ENCODE measurements at places on chromosomes 4 and X. TPM values are rescaled to one million over a fixed set of nuclear protein-coding genes. Genes with fewer than 3 reads are reported as not detected.

Gene TCEANC
- 5.3 TPM for polyA plus RNA-seq

Gene ADH1A
- 0.90 TPM for polyA plus RNA-seq

Gene FAT1
- 70.6 TPM for polyA plus RNA-seq

Gene NCBP2L
- polyA plus RNA-seq, result not detected

Gene SOD3
- polyA plus RNA-seq, result 29.2 TPM

Gene POU4F2
- not detected for polyA plus RNA-seq

Gene BTK
- polyA plus RNA-seq, result 2.9 TPM

Gene CT55
- 0.33 TPM for polyA plus RNA-seq

Gene TREX2
- 0.23 TPM for polyA plus RNA-seq

Gene ADH4
- polyA plus RNA-seq, result 0.29 TPM

- DNase-seq, result no peak
These were observed 65.2 kb upstream of the SLC7A11 start for GRCh38 chr4:138307319-138307718.

DNA sequence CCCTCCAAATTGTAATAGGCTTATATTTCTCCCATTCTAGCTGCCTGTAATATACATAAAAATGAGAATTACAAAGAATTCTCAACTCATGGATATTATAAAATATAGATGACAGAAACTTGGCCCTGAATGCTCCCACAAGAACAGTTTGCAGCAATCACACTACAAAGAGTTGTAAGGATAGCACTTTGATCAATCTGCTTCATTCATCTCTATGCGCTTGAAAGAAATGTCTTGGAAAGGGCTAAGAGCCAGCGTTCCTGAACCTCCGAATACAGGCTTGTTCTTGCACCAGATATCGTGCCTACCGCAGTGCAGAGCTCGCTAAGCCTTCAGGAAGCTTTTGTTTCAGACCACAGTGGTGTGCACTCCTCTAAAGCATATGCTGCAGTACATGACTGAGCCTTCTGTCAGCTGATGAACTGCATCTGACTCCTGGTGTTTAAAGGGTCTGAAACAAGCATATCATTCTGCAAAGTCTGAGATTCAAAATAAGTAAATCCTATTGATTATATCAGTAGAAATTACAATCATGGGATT, 417.6 kb upstream of the ZFP42 start:
- no peak for DNase-seq

DNA sequence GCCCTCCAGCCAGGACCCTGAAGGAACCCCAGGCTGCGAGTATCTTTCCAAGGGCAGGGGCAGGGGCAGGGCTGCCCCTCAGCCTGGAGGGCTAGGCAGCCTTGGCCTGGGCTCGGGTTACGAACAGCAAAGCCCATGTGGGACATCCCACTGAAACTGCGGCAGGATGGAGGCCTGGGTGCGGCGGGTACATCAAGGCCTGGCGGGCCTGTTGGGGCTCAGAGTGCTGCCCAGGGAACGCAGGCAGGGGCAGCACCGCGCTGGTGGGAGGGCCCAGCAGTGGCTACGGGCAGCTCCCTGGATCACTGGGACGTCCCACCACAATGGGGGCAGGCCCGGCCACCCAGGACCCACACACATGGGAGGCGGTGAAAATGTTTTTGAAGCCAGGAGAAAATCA, 10.9 kb downstream of the NAT8L start:
- no peak for DNase-seq

DNA sequence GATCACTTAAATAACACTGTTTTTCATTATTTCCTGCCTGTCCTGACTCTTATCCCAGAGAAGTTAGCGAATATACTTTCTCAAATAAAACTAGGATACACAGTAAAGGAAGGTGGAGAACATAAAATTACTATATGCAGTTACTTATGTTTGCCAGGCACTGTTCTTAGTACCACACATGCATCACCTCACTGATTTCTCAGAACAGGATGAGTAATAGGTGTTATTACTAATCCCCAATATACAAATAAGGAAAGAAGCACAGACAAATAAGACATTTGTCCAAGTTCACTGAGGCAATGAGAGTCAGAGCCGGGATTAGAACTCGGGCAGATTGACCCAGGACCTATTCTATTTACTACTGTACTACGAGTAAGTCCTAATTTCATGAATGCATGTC, 91.7 kb downstream of the CORIN start:
- no peak for DNase-seq

GRCh38 chr4:37839426-37839825, 12.9 kb downstream of the PGM2 start:
- no peak for DNase-seq

- no peak for DNase-seq
These were observed 233.4 kb downstream of the CFAP299 start for GRCh38 chr4:80568891-80569290.

- no peak for DNase-seq
These were observed 4.5 kb upstream of the TNIP3 start for GRCh38 chr4:121168446-121169281.

- no peak for DNase-seq
These were observed 41.9 kb upstream of the PRDM8 start for GRCh38 chr4:80155316-80155982.

DNA sequence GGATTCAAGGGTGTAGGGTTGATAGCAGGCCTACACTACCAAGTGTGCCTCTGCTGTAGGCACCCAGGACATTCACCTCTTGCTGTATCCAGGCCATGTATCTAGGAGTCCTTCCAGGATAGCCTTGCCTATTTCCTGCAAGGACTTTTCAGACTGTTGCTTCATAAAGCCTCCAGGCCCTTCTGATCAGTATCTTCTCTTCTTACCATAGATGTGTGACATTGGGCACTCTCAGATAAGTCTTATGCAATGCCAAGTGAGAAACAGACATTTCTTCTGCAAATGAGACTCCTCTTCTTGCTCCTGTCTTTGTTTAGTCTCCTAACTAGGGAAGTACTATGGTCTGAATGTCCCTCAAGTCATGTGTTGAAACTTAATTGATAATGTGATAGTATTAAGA, 386.8 kb downstream of the ANKRD50 start:
- no peak for DNase-seq

DNA sequence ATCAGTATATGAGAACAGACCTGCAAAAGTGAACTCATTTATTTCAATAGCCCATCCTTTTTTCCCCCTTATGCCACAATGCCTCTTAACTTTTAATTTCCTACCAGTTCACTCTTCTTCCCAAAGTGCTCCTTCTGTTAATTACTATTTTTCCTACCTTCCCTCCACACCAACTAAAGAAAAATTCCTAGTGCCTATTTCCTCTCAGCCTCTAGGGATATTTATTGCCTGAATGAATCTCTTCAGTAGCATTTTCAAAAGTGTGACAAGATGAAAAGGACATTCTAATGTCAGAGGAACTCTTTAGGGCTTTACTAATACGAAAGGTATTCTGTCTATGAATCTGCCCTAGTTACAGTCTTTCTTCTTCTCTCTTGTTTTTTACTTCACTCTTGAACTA, 181.1 kb upstream of the SPRY1 start:
- DNase-seq, result no peak

DNA sequence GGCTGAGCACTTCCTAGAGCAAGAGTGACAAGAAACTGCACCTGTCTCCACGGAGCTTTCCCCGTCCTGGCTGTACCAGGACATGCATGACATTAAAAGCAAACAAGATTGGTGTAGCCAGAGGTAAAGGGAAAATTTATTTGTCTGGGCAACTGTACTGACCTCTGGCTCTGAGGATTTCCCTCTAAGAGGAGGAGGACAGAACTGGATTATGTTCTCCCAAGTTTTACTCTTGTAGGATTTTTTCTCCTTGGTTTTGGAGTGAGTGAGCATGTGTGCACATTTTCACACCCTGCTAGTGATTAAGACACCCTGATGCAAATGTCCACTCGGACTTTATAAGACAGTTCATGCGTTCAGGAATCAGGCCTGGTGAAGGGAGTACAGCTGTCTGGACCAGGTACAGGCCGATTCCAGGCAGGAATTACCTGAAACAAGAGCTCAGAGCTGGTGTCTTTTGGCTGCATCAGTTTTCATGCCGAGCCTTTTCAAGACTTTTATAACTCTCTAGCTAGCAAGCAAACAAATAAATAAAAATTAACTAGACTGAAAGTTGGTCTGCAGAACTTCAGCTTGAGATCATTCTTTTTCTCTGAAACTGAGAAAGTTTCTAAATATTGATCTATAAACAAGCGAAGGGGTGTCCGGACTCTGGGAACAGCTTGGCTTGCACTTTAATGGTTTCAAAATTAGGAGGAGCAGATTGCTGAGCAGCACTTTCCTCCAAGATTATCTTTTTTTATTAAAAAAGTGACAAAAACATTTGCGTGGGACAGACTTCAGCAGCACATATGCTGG, 51.3 kb upstream of the SPRY1 start:
- DNase-seq, result peak; percentile 45

GRCh38 chrX:107154787-107155620, 36.4 kb upstream of the RBM41 start:
- DNase-seq, result peak; percentile 0

- DNase-seq, result peak; percentile 2
These were observed 52.8 kb downstream of the GPRIN3 start for GRCh38 chr4:89254847-89255246.

GRCh38 chr4:78704981-78705683, 71.0 kb upstream of the BMP2K start:
- no peak for DNase-seq

DNA sequence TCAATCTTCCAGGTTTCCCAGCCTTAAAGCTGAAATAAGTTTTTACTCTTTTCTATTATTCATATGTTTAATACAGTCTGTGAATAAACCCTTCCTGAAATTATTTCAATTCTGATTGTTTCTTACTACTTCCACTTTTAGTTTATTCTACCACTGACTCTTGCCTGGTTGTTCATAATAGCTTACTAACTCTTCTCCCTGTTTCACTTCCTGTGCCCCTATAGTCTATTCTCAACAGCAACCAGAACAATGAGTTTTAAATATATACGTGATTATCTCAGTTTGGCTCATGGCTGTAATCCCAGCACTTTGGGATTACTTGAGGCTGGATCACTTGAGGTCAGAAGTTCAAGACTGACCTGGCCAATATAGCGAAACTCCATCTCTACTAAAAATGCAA, 408.0 kb upstream of the SPOCK3 start:
- DNase-seq, result no peak

- DNase-seq, result peak; percentile 17
These were observed 109.6 kb upstream of the PAQR3 start for GRCh38 chr4:79048878-79049277.

DNA sequence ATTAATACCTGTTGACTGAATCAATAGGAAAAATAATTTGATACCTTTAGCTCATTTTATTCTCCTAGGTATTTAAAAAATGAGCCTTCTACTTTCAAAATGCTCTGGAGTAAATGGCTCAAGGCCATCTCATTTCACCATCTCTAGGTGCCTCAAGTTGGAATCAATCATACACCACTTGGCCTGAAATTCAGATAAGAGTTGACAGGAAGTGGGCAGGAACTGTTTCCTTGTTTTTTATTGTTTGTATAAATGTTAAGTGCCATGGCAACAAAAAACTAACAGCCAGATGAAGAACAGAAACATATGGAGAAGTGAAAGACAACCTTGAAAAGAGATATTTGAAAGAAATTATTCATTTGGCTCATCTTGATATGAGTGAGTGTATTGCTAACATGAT, 12.4 kb downstream of the LIMCH1 start:
- DNase-seq, result no peak

DNA sequence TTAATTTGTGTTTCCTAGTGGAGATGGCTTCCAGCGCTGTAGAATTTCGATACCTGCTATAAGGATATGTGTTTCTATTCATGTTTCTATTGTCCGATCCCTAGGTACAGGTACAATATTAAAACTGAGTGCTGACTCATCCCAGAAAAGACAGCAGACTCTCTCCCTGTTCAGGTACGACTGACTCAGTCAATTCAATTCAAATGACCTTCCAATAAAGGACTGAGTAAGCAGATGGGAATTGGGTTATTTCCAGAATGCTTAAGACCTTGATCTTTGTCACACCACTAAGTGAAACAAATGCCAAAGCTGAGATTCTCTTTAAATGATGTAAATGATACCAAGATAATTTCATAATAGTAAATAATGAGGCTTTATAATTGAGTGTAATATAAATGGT, 1596.9 kb downstream of the RPA4 start:
- no peak for DNase-seq

DNA sequence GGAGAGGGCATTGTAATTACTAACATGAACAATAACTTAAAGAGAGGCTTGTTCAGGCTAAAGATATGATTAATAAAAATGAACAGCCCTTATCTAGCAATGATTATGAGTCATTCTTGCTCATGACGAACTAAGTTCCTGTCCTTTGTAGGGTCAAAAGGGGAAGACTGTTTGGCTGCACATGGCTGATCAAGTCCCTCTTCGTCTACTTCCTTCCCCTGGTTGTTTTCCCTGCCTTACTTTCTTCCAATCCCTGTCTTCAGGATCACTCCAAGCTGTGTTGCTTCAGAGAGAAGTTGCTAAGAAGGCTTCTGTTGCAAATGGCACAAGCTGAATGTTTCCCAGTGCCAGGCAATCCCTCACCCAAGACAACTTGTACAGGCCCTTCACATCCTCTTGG, 115.0 kb upstream of the HS3ST1 start:
- DNase-seq, result peak; percentile 17

GRCh38 chrX:124346877-124347241, 496 bp downstream of the SH2D1A start:
- no peak for DNase-seq

GRCh38 chr4:80585542-80585941, 250.0 kb downstream of the CFAP299 start:
- no peak for DNase-seq

GRCh38 chr4:41384992-41385391, 128.3 kb downstream of the UCHL1 start:
- no peak for DNase-seq

DNA sequence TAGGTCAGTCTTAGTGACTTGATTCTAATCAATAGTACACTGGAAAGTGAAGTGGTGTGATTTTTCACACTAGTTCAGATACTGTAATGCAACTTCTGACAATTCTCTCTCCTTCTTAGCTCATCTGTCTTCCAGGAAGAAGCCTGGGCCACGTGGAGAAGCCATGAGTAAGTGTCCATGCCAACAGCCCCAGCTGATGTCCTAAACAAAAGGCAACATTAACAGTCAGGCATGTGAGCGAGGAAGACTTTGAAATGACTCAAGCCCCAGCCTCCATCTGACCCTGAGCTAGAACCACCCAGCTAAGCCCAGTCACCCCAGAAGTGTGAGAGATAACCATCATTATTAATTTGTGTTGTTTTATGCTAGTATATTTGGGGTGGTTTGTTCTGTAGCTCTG, 115.7 kb upstream of the MAGEB16 start:
- no peak for DNase-seq

Measured in muscle of back (tissue), 13 donors.